ENCODE measurements at places on chromosomes 7 and 10.

GRCh38 chr10:35784751-35785150 is 142.7 kb upstream of the FZD8 start:
- no peak for DNase-seq

GRCh38 chr7:284762-285722 is 4.9 kb upstream of the FOXL3 start:
- DNase-seq, result no peak

GRCh38 chr10:969473-970150 is 18.6 kb upstream of the GTPBP4 start:
- DNase-seq, result no peak

GRCh38 chr10:48493083-48493871 is 111.6 kb downstream of the ARHGAP22 start:
- no peak for DNase-seq

GRCh38 chr10:132904814-132905649 is 37.3 kb downstream of the CFAP46 start:
- DNase-seq, result peak; percentile 64

- no peak for DNase-seq
These were observed 96.7 kb downstream of the SEMA3D start for GRCh38 chr7:85090143-85090542.

DNA sequence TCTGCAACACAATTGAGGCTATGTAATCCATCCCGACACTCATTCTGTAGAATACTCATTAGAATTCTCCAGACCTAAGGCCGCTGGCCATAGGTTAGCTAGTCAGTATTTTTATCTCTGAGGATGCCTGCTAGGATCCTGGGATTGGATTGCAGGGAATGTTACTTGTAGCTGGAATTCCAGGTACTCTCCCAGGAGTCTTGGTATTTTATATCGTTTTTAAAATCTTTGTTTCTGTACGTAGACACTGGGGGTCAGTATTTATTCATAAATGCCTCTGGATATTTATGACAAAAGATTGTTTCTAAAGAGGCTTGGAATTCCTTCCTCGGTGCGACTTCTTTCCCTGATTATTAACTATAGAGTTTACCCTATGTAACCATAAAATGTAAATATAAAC is 40.1 kb downstream of the BPGM start:
- no peak for DNase-seq

- DNase-seq, result peak; percentile 79
These were observed 31.6 kb downstream of the OGDH start for GRCh38 chr7:44637788-44638594.

DNA sequence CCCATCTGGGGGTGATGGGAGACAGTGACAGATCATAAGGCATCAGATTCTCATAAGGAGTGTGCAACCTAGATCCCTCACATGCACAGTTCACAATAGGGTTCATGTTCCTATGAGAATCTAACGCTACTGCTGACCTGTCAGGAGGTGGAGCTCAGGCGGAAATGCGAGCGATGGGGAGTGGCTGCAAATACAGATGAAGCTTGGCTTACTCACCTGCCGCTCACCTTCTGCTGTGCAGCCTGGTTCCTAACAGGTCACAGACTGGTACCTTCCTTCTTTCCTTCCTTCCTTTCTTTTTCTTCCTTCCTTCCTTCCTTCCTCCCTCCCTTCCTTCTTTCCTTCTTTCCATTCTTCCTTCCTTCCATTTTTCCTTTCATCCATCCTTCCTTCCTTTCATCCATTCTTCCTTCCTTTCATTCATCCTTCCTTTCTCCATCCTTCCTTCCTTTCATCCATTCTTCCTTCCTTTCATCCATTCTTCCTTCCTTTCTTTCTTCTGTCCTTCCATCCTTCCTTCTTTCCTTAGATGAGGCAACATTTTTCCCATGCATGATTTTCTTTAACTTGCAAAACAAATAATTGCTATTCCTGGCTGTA is 370.0 kb upstream of the AUTS2 start:
- no peak for DNase-seq

GRCh38 chr10:104028823-104029520 is 56.7 kb downstream of the COL17A1 start:
- DNase-seq, result no peak

DNA sequence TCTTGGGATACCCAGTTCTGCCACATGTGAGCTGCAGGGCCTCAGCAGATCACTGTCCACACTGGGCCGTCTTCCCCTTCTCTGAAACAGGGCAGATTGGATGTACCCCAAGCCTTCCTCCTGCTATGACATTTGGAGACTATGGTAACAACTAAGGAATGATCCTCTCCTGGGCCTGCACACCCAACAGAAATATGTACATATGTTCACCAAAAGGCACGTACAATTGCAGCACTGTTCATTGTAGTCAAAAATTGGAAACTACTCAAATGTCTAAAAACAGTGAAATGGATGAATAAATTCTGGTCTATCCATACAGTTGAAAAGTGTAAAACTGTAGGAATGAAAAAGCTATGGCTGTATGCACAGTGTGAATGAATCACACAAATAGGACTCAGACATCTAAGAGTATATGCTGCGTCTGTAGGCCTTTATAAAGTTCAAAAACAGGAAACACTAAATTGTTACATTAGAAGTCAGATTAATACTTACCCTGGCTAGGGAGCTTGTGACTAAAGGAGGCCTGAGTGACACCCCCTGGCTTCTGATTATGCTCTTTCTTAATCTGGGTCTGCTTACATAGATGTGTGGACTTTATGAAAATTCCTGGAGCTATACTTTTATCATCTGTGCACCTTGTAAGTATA is 16.1 kb upstream of the XPNPEP1 start:
- DNase-seq, result no peak

DNA sequence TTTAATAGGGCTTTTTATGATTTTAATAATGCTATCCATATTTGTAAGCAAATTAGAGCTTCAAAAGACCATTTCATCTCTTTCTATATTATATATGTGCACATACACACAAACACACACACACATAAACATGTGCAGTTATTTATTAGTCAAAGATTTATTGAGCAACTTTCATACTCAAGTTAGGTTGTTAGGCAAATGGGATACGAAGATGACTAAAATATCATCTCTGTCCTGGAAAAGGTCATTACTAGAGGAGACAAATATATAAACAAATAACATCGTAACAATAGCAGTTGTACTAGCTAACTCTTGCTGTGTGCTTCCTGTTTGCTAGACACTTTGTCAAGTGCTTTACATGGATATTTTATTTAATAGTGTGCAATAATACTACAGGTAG is 307.9 kb downstream of the SNX13 start:
- DNase-seq, result no peak

GRCh38 chr10:107901076-107901475 is 736.6 kb upstream of the SORCS1 start:
- no peak for DNase-seq

GRCh38 chr10:49191349-49191748 is 3.2 kb upstream of the TMEM273 start:
- no peak for DNase-seq

- no peak for DNase-seq
These were observed 256.0 kb downstream of the AHR start for GRCh38 chr7:17554341-17555015.

DNA sequence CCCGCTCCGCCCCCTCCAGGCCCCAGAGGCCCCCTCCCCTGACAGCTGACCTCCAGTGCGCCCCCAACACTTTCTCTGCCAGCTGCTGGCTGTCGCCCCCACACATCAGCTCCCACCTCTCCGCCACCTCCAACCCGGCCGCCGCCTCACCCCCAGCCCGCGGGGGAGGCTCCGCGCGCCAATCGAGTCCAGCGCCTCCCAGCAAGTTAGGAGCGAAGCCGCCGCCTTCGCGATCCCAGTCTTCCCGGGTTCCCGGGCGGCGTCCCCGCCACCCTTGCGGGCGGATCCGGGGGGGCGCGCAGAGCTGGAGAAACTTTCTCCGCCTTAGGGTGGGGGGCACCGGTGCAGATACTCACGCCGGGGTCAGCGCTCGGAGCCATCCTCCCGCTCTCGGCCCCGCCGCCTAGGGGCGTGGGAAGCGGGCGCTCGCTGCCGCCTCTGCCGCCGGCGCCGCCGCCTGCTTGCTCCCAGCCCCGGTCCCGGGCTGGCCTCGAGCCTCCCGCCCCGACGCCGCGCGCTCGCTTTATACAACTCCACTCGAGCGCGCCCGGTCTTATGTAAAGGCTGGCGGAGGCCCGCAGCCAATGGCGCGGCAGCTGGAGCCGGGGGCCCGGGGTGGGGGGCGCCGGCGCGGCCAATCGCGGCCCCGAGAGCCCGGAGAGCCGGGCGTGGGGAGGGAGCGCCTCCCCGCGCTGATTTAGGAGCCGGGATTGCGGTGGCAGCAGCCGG is at the start of gene CRTAC1:
TSS of gene CRTAC1 (minus strand) at position 529 of the 729 bp plus-strand sequence. CDS start at position 380, 149 bp downstream.
- no peak for DNase-seq

DNA sequence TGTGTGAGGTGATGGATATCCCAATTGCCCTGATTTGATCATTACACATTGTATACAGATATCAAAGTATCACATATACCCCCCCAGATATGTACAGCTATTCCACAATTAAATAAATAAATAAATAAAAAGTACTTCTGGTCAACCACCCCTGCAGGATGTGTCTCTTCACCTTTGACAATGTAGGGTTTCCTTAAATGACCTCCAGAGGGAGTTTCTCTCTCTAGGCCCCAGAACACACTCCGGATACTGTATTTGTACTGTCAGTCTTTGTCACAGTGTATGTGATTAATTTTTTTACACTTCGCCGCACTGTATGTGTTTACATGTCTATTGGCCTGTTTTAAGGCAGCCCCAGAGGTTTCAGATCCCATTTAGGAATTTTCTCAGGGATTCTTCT is 123.6 kb downstream of the ADCYAP1R1 start:
- no peak for DNase-seq

GRCh38 chr10:25547382-25547781 is 372.6 kb downstream of the GPR158 start:
- no peak for DNase-seq

DNA sequence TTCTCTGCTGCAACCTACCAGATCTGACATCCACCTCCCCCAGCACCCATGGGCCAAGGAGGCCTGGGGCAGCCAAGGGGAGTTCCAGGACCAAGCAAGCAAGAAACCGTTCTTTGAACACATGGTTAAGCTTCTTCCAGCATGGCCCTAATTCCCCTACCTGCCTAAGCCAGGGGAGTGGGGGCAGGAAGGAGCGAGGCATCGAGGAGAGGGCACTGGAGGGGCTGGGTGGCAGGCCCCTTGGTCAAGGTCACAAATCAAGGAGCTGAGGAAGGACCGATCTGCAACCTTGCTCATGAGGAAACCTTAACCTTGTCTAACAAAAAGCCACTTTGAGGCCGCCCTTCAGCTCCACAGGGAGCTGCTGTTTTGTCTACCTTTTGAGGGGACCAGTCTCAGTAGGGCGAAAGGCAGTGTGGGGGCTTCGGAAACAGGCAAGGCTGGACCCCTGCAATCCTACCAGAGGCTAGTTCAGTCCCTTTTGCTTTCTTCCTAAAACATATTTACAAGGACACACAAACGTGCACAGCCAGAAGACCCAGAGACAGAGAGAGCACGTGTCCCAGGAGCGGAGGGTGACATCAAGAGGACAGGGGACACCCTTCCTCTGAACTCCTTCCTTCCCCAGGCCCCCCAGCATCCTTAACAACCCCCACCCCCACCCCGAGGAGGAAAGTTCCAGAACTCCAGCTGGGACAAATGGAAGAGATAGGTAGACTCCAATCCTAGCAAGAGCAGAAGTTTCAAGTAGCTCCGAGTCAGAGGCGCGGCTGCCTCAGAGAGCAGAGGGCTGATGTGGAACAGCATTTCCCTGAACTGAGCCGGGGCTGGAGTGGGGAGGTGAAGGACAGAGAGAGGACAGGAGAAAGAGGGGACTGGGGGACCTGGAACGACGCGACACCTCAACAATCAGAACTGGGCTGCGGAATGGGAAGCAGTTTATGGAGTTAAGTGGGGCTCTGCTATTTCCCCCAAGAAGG is 28.2 kb downstream of the SPOCK2 start:
- DNase-seq, result no peak

DNA sequence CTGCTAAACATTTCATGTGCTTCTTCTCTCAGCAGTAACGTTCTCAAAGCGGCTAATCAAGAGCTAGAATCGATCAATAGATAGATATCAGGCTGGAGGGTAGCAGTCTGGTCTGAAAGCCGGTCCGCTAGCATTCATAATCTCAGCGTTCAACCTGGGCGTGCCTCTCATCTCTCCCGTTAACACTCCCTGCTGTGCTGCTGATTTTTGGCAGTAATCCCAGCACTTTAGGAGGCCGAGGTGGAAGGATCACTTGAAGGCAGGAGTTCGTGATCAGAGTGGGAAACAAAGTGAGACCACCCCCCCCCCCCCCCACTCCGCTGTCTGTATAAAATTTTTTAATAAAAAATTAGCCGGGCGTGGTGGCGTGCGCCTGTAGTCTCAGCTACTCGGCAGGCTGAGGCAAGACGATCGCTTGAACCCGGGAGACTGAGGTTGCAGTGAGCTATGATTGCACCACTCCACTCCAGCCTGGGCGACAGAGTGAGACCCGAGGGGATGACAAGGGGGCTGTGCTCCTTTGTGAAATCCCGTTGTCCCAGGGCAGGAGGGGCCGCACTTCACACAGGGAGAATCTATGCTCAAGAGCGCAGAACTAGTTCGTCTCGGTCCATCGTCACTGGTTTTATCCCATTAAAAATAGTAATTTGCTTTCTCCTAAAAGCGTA is 624 bp upstream of the CEP55 start:
- DNase-seq, result peak; percentile 14

DNA sequence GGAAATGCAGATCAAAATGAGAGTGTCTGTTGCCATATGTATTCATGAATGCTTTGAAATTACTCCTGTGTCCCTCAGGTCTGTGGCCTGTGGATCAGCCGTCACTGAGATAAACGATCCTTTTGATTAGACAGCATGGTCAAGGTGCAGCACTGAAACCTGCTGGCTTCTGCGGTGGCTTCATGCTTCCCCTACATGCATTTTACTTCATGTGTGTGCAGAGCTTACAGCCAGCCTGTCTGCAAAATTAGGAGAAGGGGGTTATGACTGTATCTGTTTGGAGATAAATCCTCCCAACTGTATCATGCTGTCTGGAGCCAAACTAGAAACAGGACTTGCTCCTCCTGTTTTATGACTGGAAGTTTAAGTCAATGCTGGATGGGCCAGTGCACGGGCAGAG is 71.0 kb upstream of the PLPP4 start:
- no peak for DNase-seq

DNA sequence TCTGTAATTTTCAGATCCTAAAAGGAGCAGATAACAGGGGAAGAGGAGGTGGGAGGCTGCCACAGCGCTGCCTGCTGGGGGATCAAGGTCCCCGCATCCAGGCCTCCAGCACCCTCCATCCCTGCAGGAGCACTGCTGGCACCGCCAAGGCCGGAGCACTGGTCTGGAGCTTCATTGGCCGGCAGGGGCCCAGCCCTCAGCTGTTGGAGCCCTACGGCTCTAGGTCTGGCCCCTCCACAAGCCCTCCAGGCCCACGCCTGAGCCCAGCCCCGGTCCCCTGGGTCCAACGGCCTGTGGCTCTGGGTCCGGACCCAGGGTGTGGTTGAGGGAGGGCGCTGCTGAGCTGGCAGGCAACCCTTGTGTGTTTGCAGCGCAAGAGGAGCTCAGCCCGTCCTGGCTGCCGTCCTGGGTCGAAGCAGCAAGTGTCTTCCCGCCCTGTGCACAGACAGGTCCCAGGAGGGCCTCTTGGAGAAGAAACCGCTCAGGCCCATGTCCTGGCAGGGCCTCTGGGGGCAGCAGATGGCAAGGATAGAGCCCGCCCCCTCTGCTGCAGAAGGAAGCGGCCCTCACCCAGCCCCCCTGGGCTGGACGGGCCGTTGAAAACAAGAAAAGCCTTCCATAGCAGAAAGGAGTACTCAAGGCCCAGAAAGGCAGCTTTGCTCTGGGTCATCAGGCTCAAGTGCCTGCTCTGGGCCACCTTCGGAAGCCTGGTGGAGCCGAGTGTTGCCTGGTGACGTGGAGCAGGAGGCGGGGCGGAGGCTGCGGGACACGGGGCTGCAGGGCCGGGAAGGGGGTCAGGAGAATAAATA is 54.3 kb upstream of the TNRC18 start:
- no peak for DNase-seq
